Activated CD8-positive, alpha-beta memory T cell treated with anti-CD3 and anti-CD28 coated beads for 1 hour (primary cell): ENCODE measurements at places on chromosomes 5 and 9.

DNA sequence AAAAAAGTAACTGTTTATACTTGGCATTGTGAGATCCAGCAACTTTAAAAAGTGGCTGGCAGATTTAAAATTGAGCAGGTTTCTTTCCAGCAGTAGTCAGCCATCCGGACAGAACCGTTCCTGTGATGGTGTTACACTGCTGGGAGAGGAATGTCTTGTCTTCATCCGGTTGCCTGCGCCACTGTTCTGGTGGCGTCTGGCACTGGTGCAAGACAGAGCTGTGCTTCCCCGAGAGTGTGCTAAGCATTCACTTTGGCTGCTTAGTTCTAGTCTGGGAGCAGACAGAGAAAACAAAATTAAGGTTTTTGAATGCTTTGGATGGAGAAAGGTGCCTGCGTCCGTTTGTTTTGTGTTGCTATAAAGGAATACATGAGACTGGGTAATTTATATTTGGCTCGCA lies 35.5 kb upstream of the CREBRF start:
- DNase-seq, result no peak

GRCh38 chr9:131824155-131824594 lies 84.3 kb upstream of the RAPGEF1 start:
- no peak for DNase-seq

DNA sequence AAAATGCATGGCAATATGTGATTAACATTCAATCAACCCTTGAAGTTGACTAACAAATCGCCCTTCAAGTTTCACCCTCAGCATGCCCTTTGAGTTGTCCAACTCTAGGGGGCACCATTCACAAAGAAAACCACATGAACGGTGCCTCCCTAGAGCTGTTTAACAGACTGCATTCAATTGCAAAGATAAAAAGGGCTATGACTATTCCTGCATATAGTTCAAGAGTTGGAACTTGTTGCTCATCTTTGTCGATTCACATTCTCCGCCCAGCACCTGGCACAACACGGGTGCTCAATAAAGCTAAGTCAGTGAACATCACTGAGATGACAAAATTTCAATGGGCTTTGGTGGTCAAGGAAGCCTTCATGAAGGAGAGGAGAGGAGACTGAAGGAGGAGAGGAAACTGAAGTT lies 69.6 kb upstream of the SLC30A5 start:
- no peak for DNase-seq

DNA sequence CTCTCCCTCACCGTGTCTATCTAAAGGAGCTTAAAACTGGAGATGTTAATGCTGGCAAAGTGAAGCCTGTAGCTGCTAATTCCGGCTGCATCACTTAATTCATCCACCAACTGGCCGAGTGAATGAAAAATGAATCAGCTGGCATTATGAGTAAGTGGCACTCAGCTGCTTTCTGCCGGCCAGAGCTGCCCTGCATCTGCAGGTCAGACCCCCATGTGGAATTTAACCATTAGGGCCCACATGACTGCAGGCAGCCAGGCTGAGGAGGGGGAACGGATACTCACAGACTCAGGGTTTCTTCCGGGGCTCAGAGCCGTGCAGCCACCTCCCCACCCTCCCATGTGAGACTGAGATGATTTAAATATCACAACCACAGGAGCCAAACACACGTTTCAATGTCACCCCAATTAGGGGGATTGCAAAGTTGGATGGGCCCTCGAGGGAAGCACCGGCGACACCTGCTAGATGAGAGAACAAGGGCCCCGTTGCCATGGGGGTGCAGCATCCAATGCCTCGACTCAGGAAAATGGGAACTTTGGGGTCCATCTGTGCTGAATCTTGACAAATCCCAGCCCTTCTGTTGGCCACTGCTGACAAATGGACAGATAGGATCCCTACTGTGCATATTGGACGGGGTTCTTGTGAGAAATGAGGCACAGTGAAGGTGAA lies 115.6 kb upstream of the ALDH1B1 start:
- no peak for DNase-seq

- DNase-seq, result no peak
Measured at GRCh38 chr9:16121601-16122286, 568.9 kb downstream of the CCDC171 start.

- DNase-seq, result no peak
Measured at GRCh38 chr5:150630461-150631325, 9.8 kb upstream of the SYNPO start.

- no peak for DNase-seq
Measured at GRCh38 chr9:93192721-93193387, 8.9 kb downstream of the WNK2 start.

GRCh38 chr9:129485145-129485774 lies 135.6 kb downstream of the C9orf50 start:
- DNase-seq, result no peak

- DNase-seq, result no peak
Measured at GRCh38 chr5:180813420-180813819, 10.8 kb upstream of the MGAT1 start.

- DNase-seq, result no peak
Measured at GRCh38 chr5:171634511-171634910, 151.1 kb upstream of the SMIM23 start.

DNA sequence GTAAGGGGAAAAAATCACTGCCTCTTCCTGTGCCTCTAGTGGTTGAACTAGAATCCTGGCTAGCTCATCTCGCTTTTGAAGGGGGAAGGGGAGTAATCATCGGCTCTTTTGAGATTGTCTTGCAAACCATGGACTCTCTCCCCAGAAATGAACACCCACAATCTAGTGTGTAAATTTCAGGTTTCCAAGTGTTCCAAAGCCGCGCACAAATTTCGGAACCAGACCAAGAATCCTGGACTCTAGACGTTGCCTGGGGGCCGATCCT lies 4.9 kb upstream of the FOXE1 start:
- no peak for DNase-seq

DNA sequence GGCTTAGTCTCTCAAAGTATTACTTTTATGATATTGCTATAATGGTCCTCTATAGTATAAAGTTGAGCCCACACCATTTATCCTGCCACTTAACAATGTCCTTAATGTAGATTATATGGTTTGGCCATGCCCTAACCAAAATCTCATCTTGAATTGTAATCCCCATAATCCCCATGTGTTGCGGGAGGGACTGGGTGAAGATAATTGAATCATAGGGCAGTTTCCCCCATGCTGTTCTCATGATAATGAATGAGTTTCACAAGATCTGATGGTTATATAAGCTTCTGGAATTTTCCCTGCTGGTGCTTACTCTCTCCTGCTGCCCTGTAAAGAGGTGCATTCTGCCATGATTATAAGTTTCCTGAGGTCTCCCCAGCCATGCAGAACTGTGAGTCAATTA lies 498.8 kb downstream of the RAB3C start:
- DNase-seq, result no peak

- DNase-seq, result no peak
Measured at GRCh38 chr5:117414926-117415325, 840.3 kb upstream of the SEMA6A start.

- DNase-seq, result no peak
Measured at GRCh38 chr9:21119093-21119770, 22.4 kb downstream of the IFNW1 start.

- no peak for DNase-seq
Measured at GRCh38 chr5:142783601-142784341, 13.6 kb downstream of the ARHGAP26 start.

GRCh38 chr5:157965989-157966388 lies 107.0 kb upstream of the CLINT1 start:
- DNase-seq, result no peak

- DNase-seq, result no peak
Measured at GRCh38 chr5:99004960-99005359, 76.2 kb upstream of the CHD1 start.

DNA sequence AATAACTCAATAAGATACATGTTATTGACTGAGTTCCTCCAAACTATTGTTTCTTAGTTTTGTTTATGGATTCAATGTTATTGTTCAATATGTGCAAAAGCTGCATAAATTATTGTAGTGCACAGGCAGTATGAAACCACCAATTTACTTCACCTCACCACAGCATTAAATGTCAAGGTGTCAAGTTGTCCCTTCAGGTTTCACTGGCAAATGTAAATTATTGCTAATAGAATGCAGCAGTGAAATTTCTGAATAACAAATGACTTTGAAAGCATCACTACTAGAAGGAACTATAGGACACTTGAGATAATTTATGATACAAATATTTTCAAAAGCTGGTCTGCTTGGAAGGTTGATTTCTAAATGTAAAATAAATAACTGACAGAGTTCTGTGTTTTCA lies 116.4 kb upstream of the PTPRD start:
- DNase-seq, result no peak

GRCh38 chr5:82356021-82356420 lies 77.9 kb upstream of the RPS23 start:
- DNase-seq, result no peak

- DNase-seq, result no peak
Measured at GRCh38 chr9:70593241-70593640, 178.8 kb upstream of the KLF9 start.

DNA sequence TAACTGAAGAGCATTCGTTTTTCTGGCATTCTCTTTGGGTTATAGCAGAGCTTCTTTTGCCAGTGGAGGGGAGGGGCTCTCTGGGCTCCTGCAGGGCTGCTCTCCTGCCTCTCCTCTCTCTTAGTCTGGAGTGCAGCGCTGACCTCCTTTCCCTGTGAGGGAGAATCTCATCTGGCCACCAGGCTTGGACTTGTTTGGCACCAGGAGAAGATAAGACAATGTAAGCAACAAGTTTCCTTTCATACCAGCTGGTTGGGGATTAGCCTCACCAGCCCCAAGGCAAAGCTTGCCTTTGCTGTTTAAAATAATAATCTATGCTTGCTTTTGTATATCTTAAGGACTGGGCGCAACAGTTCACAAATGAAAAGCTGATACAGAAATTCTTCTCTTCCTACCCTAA lies 196.4 kb downstream of the TLE4 start:
- no peak for DNase-seq

DNA sequence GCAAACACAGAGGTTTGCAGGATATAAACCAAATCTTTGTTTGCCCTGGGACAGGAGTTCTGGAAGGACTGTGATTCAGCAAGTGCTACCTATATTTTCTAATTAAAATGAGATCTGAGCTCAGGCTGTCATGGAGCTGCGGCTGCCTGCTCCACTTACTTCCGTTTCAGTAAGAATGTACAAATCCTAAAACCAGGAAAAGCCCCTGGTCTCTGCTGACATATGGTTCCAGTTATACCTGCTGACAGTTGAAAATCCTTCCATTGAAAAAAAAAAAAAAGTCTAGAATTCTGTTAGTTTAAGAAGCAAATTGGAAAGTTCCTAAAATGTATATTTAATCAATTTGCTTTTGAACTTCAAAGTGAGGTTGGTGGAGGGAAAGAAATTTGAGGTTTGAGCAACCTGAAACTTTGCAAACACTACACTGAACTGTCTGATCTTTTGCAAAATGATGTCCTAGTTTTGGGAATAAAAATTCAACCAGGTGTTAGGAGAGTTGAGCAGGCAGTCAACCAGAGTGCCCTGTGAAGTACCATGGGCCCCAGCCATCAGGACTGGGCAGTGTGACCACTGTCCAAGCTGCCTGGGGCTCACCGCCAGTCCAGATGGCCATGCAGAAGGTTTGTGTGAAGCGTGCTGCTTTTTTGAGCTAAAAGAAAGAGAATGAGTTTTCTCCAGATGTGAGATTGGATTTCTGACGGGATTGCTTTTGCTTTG lies 50.6 kb downstream of the SHB start:
- no peak for DNase-seq

DNA sequence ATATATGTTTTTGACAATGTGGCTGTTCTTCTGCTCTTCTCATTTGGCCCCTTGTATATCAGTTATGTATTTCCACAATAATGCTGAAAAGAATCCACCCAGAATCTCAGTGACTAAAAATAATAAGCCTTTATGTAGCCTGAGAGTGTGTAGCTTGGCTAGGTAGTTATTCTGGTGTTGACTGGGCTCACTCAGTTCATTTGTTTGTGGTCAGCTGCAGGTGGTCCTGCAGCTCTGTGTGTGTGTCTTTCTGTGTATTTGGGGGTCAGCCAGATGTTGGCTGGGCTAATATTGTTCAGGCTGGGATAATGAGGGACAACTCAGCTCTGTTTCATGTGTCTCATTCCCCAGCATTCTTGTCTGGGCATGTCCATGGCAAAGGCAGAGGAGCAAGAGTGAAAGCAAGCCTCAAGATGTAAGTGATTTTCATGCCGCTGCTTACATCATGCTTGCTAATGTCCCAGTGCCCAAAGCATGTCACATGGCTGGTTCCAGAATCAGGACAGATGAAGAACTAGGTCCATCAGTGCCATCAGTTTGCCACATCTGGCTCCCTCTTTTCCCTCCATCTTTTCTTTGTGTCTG lies 162.8 kb downstream of the KCTD16 start:
- DNase-seq, result no peak

DNA sequence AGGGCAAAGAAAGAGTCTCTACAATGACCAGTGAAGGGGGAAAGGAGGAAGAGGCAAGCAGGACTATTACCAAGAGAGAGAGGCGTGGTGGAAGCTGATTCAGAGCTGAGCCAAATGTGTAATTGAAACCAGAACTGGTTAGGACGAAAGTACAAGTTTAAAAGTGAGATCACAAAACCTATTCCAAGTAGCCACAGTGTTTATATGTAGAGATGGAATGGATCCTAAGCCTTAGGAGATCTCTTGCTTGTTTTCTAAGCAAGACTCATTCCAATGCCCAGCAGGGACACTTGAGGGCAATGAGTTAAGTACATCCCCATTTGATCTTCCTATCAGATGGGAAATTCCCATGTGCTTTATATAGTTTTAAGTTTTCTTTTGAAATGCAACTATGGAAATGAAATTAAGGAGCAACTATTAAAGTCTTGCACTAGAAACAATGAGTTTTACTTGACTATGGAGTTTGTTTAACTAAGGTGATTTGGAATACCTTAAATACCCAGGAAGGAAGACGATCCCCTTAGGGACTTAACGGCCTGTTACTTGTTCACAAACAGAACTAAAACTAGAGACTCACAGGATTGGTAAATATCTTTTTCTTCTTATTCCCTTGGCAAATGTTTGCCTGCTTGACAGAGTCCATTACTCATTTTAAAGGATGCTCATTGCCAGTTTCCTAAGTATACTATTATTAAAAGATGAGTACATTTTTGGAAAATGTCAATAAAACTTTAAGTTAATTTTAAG lies 51.1 kb upstream of the SNX2 start:
- no peak for DNase-seq

DNA sequence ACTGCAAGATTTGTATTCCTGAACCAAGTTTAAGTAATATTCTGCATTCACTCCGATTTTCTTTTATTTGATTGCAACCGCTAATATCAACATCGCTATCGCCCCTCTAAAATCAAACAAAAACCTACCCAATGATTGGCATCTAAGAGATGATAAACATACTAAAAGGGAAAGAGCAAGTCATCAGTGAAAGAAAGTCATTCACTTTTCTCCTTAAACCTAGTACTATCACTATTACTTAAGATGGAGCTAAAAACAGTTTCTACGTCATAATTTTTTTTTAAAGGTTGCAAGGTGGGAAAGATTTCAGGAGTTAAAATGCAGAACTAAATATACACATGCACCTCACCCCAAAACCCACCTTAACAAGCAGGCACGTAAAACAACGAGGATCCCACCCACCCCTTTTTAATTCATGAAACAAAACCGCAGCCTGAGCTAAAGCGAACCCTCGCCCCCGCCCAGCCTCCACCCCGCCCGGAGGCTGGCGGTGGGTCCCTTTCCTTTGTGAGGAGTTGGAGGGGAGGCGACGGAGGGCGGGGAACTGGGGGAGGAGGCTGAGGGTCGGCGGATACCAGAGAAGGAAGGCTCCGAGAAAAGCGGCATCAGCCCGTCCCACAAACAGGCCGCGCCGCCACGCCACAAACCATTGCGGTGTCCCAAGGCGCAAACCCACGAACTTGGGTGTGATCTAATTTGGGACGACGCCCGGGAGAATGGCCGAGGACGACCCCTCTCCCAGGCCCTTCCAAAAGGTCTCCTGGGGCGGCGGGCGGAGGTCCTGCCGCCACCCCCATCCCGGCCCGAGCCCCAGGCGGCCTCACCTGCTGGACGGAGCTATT lies 861 bp downstream of the UBQLN1 start:
- DNase-seq, result peak; percentile 32

GRCh38 chr9:138103849-138104206 lies 226.2 kb downstream of the CACNA1B start:
- DNase-seq, result no peak
